ENCODE measurements at places on chromosomes 3 and 15. TPM values are rescaled to one million over a fixed set of nuclear protein-coding genes. Genes with fewer than 3 reads are reported as not detected.

The RBP2 gene
- total RNA-seq, result not detected

The MYD88 gene
- 8.1 TPM for total RNA-seq

The ISLR gene
- total RNA-seq, result 0.29 TPM

The THBS1 gene
- 567 TPM for total RNA-seq

The SELENOS gene
- 68.7 TPM for total RNA-seq

The ACTRT3 gene
- total RNA-seq, result not detected

The RBM5 gene
- total RNA-seq, result 62.9 TPM

The STOML1 gene
- 19.9 TPM for total RNA-seq

The COL8A1 gene
- total RNA-seq, result 5.2 TPM

The SENP8 gene
- total RNA-seq, result 1.7 TPM

The PPP2R3A gene
- total RNA-seq, result 10.2 TPM

The PDHB gene
- 119 TPM for total RNA-seq

The PCOLCE2 gene
- total RNA-seq, result 13.8 TPM

The DLL4 gene
- not detected for total RNA-seq

The TPRG1 gene
- total RNA-seq, result 0.54 TPM

The FEZF2 gene
- total RNA-seq, result not detected

The STRA6 gene
- 30.8 TPM for total RNA-seq

The SECISBP2L gene
- total RNA-seq, result 10.9 TPM

The PCSK6 gene
- 8.8 TPM for total RNA-seq

The SNX22 gene
- total RNA-seq, result not detected

The HIGD2B gene
- not detected for total RNA-seq

The LYZL4 gene
- 0.23 TPM for total RNA-seq

The PTPN9 gene
- total RNA-seq, result 21.2 TPM

The TMCC1 gene
- 8.7 TPM for total RNA-seq

The ESYT3 gene
- total RNA-seq, result 0.68 TPM

The TOMM70 gene
- 107 TPM for total RNA-seq

The ZXDC gene
- 10.0 TPM for total RNA-seq

The ENTPD3 gene
- total RNA-seq, result not detected

The DENND6A gene
- total RNA-seq, result 13.3 TPM

The ARIH1 gene
- total RNA-seq, result 28.5 TPM

The MCTP2 gene
- total RNA-seq, result 3.7 TPM

The ARIH2 gene
- total RNA-seq, result 84.5 TPM

The CATSPER2 gene
- 2.3 TPM for total RNA-seq

The SLC2A2 gene
- not detected for total RNA-seq

The TRPM1 gene
- not detected for total RNA-seq

The LRIG1 gene
- 23.8 TPM for total RNA-seq

The PRR23E gene
- not detected for total RNA-seq

The MORC1 gene
- total RNA-seq, result not detected

The WWTR1 gene
- total RNA-seq, result 34.3 TPM

The SMARCC1 gene
- 45.2 TPM for total RNA-seq

The H1-8 gene
- total RNA-seq, result not detected

The CNTN3 gene
- total RNA-seq, result 0.09 TPM

The LRRC31 gene
- not detected for total RNA-seq

The CCRL2 gene
- 0.29 TPM for total RNA-seq

The ALDH1L1 gene
- 0.11 TPM for total RNA-seq

The PTPRG gene
- total RNA-seq, result 9.1 TPM

The ADAMTS7 gene
- total RNA-seq, result 1.1 TPM

The ADAMTSL3 gene
- total RNA-seq, result 0.34 TPM

The ALG1L2 gene
- total RNA-seq, result not detected

The RBMS3 gene
- 23.2 TPM for total RNA-seq

The THSD4 gene
- total RNA-seq, result 3.4 TPM

The BRK1 gene
- total RNA-seq, result 59.0 TPM

The GP9 gene
- not detected for total RNA-seq

The GOLGA8N gene
- total RNA-seq, result 0.23 TPM

The ONECUT1 gene
- total RNA-seq, result not detected

The MYO5A gene
- total RNA-seq, result 60.8 TPM

The CD96 gene
- not detected for total RNA-seq

Measured in Daoy (cell line).